ENCODE measurements at places on chromosomes 6 and 20. TPM values are rescaled to one million over a fixed set of nuclear protein-coding genes. Genes with fewer than 3 reads are reported as not detected.
A peak's percentile ranks its signal among the peaks of the same experiment; 100 is the strongest.

Gene BPIFB1
- not detected for total RNA-seq

Gene PRR18
- total RNA-seq, result 0.21 TPM

Gene MUCL3
- not detected for total RNA-seq

Gene FKBP5
- 600 TPM for total RNA-seq

Gene VIP
- 4.0 TPM for total RNA-seq

GRCh38 chr6:136288566-136289326 lies 900 bp downstream of the BCLAF1 start:
- DNase-seq, result peak; percentile 90

GRCh38 chr6:170298688-170299087 lies 7.8 kb upstream of the DLL1 start:
- no peak for DNase-seq

DNA sequence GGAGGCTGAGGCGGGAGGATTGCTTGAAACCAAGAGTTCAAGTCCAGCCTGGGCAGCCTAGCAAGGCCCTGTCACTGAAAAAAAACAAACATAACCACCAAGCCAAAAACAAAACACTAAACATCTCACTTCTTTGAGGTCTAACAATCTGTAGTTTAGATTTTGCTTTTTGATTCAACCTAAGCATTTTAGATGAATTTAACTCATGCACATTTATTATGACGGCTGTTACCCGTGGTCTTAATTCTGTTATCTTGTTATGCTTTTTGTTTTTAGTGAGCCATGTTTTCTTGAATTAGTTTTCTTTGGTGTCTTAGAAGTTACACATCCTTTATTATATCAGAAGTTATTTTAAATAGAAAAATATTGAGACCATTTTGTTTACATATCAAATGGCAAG lies 13.8 kb upstream of the GTSF1L start:
- no peak for DNase-seq

DNA sequence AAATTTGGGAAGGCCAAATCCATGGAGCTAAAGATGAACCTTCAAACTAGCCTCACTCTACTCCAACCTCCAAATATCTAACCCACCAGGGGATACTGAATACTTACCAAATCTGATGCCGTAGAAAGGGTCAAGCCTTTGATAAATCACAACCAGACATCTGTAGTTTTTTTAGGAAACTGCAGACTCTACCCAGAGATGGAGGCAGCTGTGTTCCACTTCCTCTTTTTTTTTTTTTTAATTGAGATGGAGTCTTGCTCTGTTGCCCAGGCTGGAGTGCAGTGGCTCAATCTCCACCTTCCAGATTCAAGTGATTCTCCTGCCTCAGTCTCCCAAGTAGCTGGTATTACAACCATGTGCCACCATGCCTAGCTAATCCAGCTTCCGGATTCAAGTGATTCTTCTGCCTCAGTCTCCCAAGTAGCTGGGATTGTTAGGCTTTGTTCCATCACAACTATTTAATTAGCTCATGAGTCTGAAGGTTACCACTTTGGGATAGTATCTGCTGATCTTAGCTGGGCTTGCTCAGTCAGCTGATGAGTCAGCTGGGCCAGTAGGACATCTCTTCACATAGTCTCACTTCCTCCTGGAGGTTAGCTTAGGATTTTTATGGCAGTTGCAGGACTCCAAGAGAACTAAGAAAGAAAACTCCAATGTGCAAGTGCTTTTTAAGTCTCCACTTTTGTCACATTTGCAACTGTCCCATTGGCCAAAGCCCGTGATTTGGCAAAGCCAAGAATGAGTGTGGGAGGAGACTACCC lies 13.3 kb downstream of the FRK start:
- DNase-seq, result no peak

GRCh38 chr6:15400572-15401004 lies 154.7 kb downstream of the JARID2 start:
- peak; percentile 24 for DNase-seq

DNA sequence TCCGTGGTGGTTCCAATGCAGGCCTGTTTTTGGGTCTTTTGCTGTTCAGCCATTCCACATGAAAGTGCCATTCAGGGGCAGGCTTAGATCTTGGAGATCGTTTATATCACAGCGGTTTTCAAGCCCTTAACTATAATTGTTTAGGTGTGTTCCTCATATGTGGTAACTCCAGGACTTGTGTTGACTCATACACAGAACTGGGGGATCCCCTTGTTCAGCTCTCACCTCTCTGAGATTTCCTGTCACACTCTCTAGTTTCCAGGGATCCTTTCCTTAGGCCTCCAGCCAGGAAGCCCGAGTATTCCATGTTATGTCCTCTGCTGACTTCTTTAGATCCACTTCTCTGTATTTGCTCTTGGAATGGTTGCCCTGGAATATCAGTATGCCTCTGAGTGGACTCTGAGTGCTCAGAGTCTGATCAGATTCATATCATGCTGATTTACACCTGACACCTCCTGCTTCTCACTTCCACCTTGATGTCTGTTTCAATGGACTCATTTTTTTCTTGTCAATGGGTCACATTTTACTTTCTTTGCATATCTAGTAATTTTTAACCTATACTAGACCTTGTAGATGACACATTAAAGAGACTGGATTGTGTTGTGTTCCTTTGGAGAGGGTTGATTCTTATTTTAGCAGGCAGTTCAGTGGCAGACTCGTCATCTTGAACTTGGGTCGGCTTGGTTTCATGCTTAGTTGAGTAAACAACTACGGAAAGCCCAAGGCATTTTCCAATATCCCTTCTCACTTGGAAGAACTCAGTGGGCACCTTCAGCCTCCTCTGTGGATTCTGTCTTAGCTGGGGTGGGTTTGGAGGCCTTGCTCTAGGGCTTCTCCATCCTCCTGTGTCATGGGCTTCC lies 13.1 kb downstream of the NTSR1 start:
- no peak for DNase-seq

GRCh38 chr6:158536891-158537798 lies 22.7 kb upstream of the TMEM181 start:
- peak; percentile 25 for DNase-seq

Measured in thyroid gland (tissue), 4 donors.